ENCODE measurements at places on chromosomes 16 and 17.

DNA sequence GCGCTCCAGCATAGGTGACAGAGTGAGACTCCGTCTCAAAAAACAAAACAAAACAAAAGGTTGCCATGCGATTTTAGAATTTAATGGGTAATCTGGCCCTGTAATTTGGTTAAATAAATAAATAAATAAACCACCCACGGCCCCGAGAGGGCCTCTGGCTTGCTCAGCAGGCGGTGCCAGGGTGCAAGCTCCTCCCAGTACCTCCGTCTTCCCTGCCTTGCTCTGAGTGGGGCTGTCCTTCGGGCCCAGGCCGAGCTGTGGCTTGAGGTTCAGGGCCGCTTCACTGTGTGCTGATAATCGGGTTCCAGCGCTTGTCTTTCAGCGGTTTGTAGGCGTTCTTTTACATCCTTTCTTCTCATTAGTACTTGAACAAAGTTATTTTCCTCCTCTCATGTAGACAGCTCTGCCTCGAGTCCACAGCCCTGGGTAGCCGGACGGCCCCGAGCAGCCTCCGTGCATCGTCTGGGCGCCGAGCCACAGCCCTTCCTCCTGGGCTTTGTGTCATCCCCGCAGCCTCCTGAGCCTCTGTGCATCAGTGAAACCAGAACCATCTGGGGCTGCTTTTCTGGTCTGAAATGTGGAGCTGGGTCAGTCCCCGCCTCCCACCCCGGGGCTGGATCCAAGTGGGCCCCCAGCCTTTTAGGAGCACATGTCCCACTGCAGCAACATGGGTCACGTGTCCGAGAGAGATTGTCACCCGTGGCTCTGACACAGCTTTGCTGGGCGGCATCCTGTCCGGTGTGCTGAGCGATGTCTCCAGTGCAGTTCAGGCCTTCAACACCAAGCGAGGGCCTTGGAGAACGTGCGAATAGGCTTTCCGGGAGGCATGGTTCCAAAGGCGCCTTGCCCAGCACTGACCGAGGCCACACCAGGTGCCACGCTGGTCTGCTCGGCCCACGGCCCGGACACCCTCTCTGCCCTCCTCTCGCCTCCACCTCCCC, 157.4 kb upstream of the CHMP6 start:
- DNase-seq = no peak

- no peak for DNase-seq
Measured at GRCh38 chr17:72687886-72688285, 404.6 kb downstream of the SLC39A11 start.

GRCh38 chr16:80298676-80299075, 242.1 kb upstream of the DYNLRB2 start:
- DNase-seq = no peak

DNA sequence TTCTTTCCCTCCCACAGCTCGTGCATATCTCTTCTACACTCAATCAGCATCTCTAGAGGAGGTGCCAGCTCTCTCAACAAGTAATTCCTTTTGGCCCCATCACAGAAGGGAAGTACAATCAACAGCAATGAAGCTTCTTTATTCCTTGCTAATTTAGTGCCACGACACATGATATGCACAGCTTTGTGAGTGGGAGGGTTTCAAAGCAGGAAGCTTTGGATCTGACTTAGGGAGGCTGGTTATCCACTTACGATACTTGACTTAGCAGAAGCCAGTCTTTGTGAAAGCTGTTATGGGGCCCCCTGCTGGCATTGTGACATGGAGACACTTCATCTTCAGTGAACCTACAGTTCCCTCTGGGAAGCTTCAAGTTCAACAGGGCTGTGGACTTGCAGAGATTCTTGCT, 81.0 kb downstream of the TMEM100 start:
- no peak for DNase-seq

- no peak for DNase-seq
Measured at GRCh38 chr16:22736791-22737190, 77.2 kb upstream of the HS3ST2 start.

- DNase-seq = no peak
Measured at GRCh38 chr17:42272162-42272907, 3.9 kb downstream of the STAT5B start.

- DNase-seq = no peak
Measured at GRCh38 chr17:12967962-12968361, 49.9 kb downstream of the ELAC2 start.

DNA sequence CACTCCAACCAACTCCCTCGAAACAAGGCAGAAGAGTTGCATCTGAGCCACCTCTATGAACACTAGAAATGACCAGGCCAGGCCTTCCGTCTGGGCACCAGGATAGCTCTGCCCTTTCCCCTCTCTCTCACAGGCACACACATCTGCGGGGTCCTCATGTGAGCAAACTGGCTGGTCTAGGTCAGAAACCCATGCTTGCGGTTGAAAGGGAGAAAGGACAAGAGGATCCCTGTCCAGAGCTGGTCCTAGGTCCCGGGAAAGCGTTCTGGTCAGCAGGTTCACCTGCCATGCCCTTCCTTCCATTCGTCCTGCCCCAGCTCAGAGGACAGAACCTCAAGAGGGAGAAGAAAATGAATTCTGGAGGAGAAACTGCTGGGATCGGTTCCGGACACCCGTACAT, 2.7 kb downstream of the MNT start:
- no peak for DNase-seq

Data from stimulated activated CD4-positive, alpha-beta T cell treated with anti-CD3 and anti-CD28 coated beads, Interleukin-1b, Interleukin-23, amount 100 ng/mL, for 1 hour (primary cell).